Gastrocnemius medialis (tissue), 4 donors: ENCODE measurements at places on chromosomes 2 and 18. TPM values are rescaled to one million over a fixed set of nuclear protein-coding genes. Genes with fewer than 3 reads are reported as not detected.

GRCh38 chr2:42045352-42045751 lies 2.5 kb upstream of the PKDCC start:
- H3K4me1 ChIP-seq = peaks cover 13% of the 10 kb centered on the region
- H3K36me3 ChIP-seq = no peaks in the 10 kb centered on the region
- H3K4me3 ChIP-seq = no peak overlapping the region
- H3K27me3 ChIP-seq = no peaks in the 10 kb centered on the region
- DNase-seq = no peak
- peak overlapping the region; percentile 94 for H3K27ac ChIP-seq

DNA sequence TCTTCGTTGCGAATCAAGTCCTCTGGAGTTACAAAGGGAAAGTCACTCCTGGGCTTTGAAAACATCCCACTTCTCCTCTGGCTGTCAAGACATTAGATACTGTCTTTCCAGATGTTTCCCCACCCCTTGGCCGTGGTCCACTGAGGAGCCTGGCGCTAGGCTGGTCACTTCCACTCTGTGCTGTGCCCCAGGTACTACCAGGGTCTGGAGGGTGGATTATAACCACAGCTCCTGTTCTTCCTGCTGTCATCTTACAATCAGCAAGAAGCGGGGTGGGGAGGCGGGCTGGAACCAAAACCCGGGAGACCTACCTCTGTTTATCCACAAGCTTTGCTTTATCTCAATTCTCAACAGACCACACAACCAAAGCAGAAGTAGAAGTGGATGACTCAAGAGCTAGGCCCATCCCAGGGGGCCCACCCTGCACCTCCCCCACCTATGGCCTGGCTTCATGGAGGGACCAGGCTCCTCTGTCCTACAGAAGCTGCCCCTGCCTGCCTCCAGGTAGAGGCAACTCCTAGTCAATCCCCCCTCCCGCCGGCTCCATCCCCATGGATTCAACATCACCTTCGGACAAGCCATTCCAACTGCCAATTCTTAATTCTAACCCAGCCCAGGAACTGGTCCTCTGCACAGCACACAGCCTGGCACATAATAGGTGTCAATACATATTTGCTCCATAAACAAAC lies 17.8 kb downstream of the SMAD7 start:
- no peaks in the 10 kb centered on the region for H3K36me3 ChIP-seq
- no peak for DNase-seq
- peaks cover 92% of the 10 kb centered on the region for H3K4me1 ChIP-seq
- peak overlapping the region; percentile 90 for H3K27ac ChIP-seq
- no peak overlapping the region for H3K4me3 ChIP-seq

DNA sequence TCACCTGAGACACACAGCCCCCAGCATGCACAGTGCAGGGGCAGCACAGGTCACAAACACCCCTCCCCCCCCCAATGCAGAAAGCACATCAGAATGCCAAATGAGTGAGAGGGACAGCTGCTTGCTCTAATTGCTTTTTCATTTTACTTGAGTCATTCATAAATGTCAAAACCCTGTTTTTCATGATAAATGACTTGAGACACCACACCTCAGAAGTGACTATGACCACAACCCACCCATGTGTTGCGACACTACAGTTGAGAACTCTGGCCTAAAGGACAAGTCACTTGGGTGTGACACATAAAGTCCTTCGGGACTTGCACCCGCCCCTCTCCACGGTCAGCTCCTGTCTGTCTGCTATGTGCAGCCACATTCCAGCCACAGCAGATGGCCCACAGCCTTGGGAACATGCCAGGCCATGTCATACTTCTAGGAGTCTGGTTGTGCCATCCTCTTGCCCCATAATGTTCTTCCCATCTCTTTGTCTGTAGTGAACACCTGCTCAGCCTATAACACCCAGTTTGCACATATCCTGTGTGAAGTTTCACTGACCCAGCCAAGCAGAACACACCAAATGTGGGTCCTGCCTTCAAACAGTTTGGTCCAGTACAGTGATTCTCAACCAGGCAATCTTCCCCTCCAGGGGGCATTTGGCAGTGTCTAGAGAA lies 30.2 kb upstream of the RIOK3 start:
- no peak overlapping the region for H3K27ac ChIP-seq
- no peaks in the 10 kb centered on the region for H3K27me3 ChIP-seq
- DNase-seq = peak; percentile 75
- H3K4me3 ChIP-seq = no peak overlapping the region

- no peak overlapping the region for H3K4me3 ChIP-seq
- no peaks in the 10 kb centered on the region for H3K27me3 ChIP-seq
- H3K4me1 ChIP-seq = no peaks in the 10 kb centered on the region
- no peaks in the 10 kb centered on the region for H3K36me3 ChIP-seq
Observed at GRCh38 chr2:20737505-20737904, 70.6 kb downstream of the GDF7 start.

DNA sequence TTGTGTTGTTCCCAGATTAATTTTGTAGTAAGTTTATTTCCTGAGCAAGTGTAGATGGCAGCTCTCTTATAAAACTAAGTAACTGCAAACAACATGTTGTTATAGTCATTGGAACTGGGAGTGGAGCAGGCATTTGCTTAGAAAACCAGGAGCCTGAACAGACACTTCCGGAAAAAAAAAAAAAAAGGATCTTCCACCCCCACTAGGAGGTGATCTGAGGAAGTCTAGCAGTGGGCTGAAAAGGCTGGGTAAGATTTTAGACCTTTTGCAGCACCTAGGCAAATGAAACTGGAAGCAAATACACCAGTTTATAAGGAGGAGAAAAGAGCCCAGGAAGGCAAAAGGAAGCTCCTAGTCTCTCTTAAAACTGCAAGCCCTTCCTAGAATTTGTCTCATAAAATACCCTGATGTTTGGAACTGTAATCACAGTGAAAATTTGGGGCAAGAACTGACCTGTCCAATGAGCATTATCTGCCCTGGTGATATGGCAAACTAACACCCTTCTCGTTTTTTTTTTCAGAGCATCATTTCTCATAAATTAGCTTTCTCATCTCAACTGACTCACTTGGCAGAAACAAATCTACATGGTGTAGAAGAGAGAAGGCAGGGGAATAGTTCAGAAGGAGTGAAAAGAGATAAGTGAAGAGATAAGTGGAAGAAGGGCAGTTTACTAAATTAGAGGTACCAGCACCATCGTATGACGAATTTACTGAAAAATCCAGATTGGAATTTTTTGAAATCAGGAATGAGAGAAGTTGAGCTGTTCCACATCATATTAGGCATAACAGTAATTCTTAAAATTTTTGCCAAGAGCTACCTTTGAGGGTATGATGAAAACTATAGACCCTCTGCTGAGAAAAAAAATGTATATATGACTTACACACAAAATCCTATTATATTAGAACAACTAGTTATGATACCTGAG lies 4.2 kb upstream of the CCNYL1 start:
- no peak for DNase-seq
- H3K4me3 ChIP-seq = no peak overlapping the region
- H3K36me3 ChIP-seq = no peaks in the 10 kb centered on the region
- no peak overlapping the region for H3K27ac ChIP-seq

DNA sequence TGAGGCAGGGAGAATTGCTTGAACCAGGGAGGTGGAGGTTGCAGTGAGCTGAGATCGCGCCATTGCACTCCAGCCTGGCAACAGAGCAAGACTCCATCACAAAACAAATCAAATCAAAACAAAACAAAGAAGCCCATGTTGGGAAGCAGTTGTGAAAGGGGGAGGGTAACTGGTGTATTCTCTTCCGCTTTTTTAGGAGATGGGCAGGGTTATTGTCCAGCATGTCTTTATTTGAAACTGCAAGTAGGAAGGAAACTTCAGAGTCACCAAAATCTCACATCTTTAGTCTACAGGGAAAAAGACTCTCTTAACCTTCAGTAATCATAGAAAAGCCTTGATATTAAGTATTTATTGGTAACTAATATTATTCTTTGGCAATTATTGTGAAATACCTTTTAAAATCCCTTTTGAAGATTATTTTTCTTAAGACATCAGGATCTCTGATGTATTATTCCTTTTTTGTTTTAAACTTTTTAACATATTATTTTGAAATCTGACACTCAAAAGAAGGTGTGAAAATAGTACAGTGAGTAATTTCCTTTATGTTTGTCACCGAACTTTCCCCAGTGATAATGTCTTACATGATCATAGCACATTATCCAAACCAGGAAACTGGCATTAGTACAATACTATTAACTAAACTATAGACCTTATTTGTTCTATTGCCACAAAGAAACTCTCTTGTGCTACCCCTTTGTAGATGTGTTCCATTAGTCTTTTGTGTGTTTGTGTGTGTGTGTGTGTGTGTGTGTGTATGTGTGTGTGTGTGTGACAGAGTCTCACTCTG lies 84.3 kb upstream of the LTBP1 start:
- H3K27me3 ChIP-seq = no peaks in the 10 kb centered on the region
- H3K27ac ChIP-seq = no peak overlapping the region
- no peaks in the 10 kb centered on the region for H3K36me3 ChIP-seq
- no peaks in the 10 kb centered on the region for H3K4me1 ChIP-seq
- DNase-seq = no peak

The SAG gene
- total RNA-seq = not detected

- H3K27ac ChIP-seq = no peak overlapping the region
- no peaks in the 10 kb centered on the region for H3K4me1 ChIP-seq
- DNase-seq = no peak
- H3K36me3 ChIP-seq = no peaks in the 10 kb centered on the region
- no peaks in the 10 kb centered on the region for H3K27me3 ChIP-seq
Observed at GRCh38 chr2:220949466-220949865, 622.6 kb downstream of the EPHA4 start.

DNA sequence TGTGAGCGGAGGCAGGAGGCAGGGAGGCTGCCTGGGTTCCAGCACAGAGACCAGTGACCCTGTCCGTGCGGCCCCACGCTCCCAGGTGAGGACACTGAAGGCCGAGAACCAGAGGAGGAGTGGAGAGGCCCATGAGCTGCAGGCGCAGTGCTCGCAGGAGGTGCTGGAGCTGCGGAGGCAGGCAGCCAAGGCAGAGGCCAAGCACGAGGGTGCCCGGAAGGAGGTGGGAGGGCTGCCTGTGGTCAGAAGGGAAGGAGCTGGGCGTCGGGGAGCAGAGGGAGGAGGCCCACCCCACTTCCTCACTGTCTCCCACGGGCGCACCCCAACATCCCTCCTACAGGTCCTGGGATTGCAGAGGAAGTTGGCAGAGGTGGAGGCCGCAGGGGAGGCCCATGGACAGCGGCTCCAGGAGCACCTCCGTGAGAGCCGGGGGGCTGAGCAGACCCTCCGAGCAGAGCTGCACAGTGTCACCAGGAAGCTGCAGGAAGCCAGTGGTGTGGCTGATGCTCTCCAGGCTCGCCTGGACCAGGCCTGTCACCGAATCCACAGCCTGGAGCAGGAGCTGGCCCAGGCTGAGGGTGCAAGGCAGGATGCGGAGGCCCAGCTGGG lies 33.0 kb upstream of the SNED1 start:
- no peaks in the 10 kb centered on the region for H3K4me1 ChIP-seq
- no peak overlapping the region for H3K27ac ChIP-seq
- H3K36me3 ChIP-seq = no peaks in the 10 kb centered on the region
- no peaks in the 10 kb centered on the region for H3K27me3 ChIP-seq
- H3K4me3 ChIP-seq = no peak overlapping the region
- DNase-seq = peak; percentile 10

The TM4SF20 gene
- total RNA-seq = not detected

DNA sequence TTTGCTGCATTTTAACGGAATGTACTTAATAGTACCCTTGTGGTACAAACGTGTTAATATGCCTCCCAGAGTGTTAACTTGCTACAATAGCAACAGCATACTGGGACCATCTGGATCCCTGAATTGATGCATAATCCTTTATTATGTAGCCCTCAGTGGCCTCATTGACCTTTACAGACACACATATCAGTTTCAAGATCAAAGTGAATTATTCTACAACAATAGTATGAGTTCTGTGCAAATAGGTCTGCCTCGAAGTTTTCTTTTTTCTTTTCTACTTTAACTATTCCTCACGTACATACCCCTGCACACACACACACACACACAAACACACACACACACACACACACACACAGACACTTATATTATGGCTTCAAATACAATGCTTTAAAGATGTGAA lies 1622.1 kb downstream of the LRP1B start:
- DNase-seq = no peak
- no peak overlapping the region for H3K27ac ChIP-seq
- no peaks in the 10 kb centered on the region for H3K27me3 ChIP-seq
- H3K36me3 ChIP-seq = no peaks in the 10 kb centered on the region

The C1GALT1C1L gene
- total RNA-seq = not detected

DNA sequence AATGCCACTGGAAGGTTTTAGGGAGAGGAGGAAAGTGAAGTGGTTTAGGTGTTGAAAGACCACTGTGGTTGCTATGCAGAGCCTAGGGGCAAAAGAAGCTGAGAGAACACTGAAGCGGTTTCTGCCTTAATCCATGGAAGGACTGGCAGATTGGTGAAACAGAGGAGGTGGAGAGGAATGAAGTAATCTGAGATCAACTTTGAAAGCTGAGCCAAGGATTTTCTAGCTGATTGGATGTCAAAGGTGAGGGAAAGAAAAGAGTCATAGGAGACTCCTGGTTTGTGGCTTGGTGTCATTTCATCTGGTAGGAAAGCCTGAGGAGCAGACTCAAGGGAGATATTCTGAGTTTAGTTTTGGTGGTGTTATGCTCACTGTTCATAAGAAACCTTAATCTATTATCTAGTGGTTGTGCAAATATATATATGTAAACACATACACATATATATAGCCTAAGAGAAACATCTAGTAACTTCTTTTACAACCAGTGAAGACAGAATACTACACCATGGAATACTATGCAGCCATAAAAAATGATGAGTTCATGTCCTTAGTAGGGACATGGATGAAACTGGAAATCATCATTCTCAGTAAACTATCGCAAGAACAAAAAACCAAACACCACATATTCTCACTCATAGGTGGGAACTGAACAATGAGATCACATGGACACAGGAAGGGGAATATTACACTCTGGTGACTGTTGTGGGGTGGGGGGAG lies 134.1 kb upstream of the CREB1 start:
- no peak for DNase-seq
- no peaks in the 10 kb centered on the region for H3K4me1 ChIP-seq
- H3K27me3 ChIP-seq = no peaks in the 10 kb centered on the region
- H3K4me3 ChIP-seq = no peak overlapping the region
- H3K27ac ChIP-seq = no peak overlapping the region
- H3K36me3 ChIP-seq = no peaks in the 10 kb centered on the region

GRCh38 chr2:161974461-161974860 lies 99.6 kb downstream of the DPP4 start:
- no peaks in the 10 kb centered on the region for H3K36me3 ChIP-seq
- H3K27ac ChIP-seq = no peak overlapping the region
- no peak overlapping the region for H3K4me3 ChIP-seq
- no peak for DNase-seq

- no peak for DNase-seq
- no peak overlapping the region for H3K27ac ChIP-seq
- H3K4me3 ChIP-seq = no peak overlapping the region
- H3K36me3 ChIP-seq = no peaks in the 10 kb centered on the region
Observed at GRCh38 chr2:120858361-120859106, 122.9 kb downstream of the GLI2 start.

The NGEF gene
- total RNA-seq = 0.84 TPM

The SIGLEC15 gene
- total RNA-seq = not detected
